Keratinocyte (primary cell): ENCODE measurements at places on chromosomes 2 and 18. TPM values are rescaled to one million over a fixed set of nuclear protein-coding genes. Genes with fewer than 3 reads are reported as not detected.
A peak's percentile ranks its signal among the peaks of the same experiment; 100 is the strongest.

Gene SPDYA
- polyA plus RNA-seq, result 0.15 to 0.37 TPM (median 0.22 TPM) in 3 replicates

Gene TUBA3E
- polyA plus RNA-seq, result not detected in 3 replicates

Gene TMEM182
- polyA plus RNA-seq, result 3.4 to 3.6 TPM (median 3.5 TPM) in 3 replicates

Gene HDAC4
- polyA plus RNA-seq, result 2.5 to 9.7 TPM (median 2.9 TPM) in 3 replicates

Gene MPV17
- 117 to 162 TPM (median 125 TPM) in 3 replicates for polyA plus RNA-seq

Gene EHBP1
- 42.3 to 78.5 TPM (median 59.0 TPM) in 3 replicates for polyA plus RNA-seq

Gene ANKRD30B
- polyA plus RNA-seq, result not detected in 3 replicates

GRCh38 chr2:219592736-219593135, 4.9 kb upstream of the STK11IP start:
- H3K27ac ChIP-seq, result no peak overlapping the region
- no peak for DNase-seq
- peaks cover 5% of the 10 kb centered on the region for H3K4me1 ChIP-seq
- H3K36me3 ChIP-seq, result no peaks in the 10 kb centered on the region

DNA sequence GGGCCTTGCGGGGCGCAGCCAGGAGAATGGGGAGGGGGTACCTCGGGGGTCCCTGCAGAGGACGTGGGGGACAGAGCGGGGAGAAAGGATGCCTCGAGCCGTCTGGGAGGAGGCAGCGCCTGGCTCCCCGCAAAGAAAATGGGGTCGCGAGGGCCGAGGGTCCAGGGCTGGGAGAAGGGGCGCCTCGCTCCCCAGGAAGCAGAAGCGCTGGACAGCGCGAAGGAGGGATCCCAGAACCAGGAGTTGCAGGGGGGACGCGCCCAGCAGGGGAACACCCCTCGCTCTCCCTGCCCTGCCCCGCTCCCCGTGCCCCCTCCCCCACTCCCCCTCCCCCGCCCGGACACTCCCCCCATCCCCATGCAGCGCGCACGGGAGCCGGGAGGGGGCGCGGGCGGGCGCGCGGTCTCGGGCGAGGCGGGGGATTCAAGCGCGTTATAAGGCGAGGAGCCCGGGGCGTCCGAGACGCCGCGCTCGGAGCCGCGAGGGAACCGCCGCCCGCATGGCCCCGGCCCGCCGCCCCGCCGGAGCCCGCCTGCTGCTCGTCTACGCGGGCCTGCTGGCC, at the start of gene ERFE:
TSS of gene ERFE (plus strand) at position 462 of the 562 bp plus-strand sequence. CDS start at position 500, 38 bp downstream.
- H3K4me3 ChIP-seq, result peak within 1 kb of the TSS; percentile 36
- peaks cover 15% of the 10 kb centered on the region for H3K27me3 ChIP-seq
- no peak within 1 kb of the TSS for H3K27ac ChIP-seq
- no peaks in the 10 kb centered on the region for H3K4me1 ChIP-seq
- H3K36me3 ChIP-seq, result no peaks in the 10 kb centered on the region

DNA sequence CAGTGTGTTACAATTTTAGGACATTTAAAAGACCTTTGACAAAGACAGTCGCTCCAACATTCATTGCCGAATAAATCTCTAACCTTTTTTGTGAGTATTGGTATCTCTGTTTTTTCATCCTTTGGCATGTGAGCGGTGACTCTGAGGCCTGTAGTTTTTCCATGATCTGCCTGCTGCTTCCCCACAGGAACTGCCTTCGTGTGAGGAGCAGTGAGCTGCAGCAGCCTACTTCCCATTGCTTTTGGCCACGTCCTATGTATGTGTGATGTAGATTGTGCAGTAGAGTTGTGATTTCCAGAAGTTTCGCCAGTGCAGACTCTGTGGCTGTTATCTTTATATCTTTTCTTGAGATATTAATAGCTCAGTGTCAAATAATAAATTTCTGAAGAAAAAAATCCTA, 79.8 kb downstream of the UGGT1 start:
- peaks cover 18% of the 10 kb centered on the region for H3K36me3 ChIP-seq
- H3K4me1 ChIP-seq, result no peaks in the 10 kb centered on the region
- no peak overlapping the region for H3K27ac ChIP-seq
- DNase-seq, result no peak

GRCh38 chr18:54043484-54044251, 180.8 kb downstream of the MBD2 start:
- H3K4me3 ChIP-seq, result no peak overlapping the region
- H3K27ac ChIP-seq, result no peak overlapping the region
- H3K4me1 ChIP-seq, result no peaks in the 10 kb centered on the region
- DNase-seq, result no peak
- H3K36me3 ChIP-seq, result no peaks in the 10 kb centered on the region
- H3K27me3 ChIP-seq, result no peaks in the 10 kb centered on the region

DNA sequence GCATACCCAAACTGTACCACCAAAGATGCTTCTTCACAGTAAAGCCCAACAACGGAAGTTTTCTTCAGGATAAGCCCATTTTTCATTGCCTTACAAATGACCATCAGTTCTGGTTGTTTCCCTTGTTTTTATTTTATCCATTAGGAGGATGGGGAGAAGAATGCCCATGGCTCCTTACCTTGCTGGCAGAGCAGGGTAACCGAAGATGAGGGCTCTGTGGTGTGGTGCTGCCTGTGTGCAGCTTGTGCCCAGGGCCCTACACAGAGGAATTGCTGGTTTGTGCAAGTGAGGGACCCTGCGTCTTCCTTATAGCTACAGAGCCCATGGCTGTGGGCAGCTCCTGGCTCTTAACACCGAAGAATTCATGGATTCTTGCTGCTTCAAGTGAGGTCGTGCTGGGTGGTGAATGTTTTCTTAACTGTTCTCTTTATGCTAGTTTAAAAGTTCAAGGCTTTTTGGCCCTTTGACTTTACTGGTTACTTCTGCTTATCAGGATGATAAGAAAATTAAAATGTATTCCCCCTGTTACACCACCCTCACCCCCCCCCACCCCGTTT, 110.6 kb downstream of the MAP4K4 start:
- no peaks in the 10 kb centered on the region for H3K27me3 ChIP-seq
- no peak for DNase-seq
- no peak overlapping the region for H3K27ac ChIP-seq
- peaks cover 41% of the 10 kb centered on the region for H3K4me1 ChIP-seq

DNA sequence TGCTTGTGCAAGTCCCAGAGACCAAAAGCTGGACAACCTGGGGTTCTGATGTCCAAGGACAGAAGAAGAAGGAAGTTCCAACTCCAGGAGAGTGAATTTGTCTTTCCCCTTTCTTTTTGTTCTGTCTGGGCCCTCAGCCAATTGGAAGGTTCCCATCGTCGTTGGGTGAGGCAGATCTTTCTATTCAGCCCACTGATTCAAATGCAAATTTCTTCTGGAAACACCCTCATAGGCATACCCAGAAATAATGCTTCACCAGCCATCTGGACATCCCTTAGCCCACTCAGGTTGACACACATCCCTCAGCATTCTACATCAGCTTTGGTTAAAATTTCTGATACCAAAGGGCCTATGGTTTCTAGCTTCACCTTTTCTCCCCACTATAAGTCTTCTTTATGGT, 156.5 kb downstream of the SP3 start:
- no peak for DNase-seq
- no peak overlapping the region for H3K27ac ChIP-seq
- H3K4me3 ChIP-seq, result no peak overlapping the region
- H3K36me3 ChIP-seq, result no peaks in the 10 kb centered on the region
- H3K4me1 ChIP-seq, result no peaks in the 10 kb centered on the region

DNA sequence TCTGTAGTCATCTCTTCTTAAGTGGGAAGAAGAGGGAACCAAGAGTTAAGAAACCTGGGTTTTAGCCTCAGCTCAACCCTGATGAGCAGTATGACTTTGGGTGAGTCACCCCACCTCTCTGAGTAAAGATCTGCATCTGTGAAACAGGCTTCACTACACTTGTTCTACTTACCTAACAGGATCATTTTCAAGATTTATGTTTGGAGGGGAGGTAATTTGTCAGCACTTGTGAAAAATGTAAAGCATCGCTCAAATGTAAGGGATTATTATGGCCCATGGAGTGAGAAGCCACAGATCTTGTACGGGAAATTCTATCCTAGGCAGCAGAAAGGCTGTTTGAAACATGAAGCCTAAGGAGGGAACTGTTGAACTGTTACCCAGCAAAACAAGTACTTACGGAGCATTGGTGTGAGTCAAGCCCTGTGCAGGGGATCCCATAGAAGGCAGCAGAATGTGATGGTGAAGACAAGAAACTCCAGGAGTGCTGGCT, 160.6 kb downstream of the PRKCE start:
- peaks cover 3% of the 10 kb centered on the region for H3K27me3 ChIP-seq
- H3K4me3 ChIP-seq, result no peak overlapping the region
- no peak for DNase-seq
- no peaks in the 10 kb centered on the region for H3K36me3 ChIP-seq
- H3K27ac ChIP-seq, result no peak overlapping the region
- peaks cover 5% of the 10 kb centered on the region for H3K4me1 ChIP-seq

GRCh38 chr2:15867194-15868171, 72.9 kb upstream of the MYCN start:
- H3K4me1 ChIP-seq, result no peaks in the 10 kb centered on the region
- no peaks in the 10 kb centered on the region for H3K27me3 ChIP-seq
- no peak for DNase-seq
- no peaks in the 10 kb centered on the region for H3K36me3 ChIP-seq
- H3K27ac ChIP-seq, result no peak overlapping the region

- DNase-seq, result peak; percentile 67
- peaks cover 43% of the 10 kb centered on the region for H3K4me1 ChIP-seq
- H3K36me3 ChIP-seq, result no peaks in the 10 kb centered on the region
These were observed 4.9 kb upstream of the ST3GAL5 start for GRCh38 chr2:85893428-85894258.

- no peaks in the 10 kb centered on the region for H3K27me3 ChIP-seq
- peaks cover 6% of the 10 kb centered on the region for H3K4me1 ChIP-seq
- H3K4me3 ChIP-seq, result no peak overlapping the region
These were observed 30.6 kb downstream of the PTGR3 start for GRCh38 chr18:75178376-75178775.

GRCh38 chr2:150046211-150046610, 441.3 kb downstream of the RND3 start:
- no peak overlapping the region for H3K4me3 ChIP-seq
- H3K27me3 ChIP-seq, result no peaks in the 10 kb centered on the region
- no peak overlapping the region for H3K27ac ChIP-seq
- H3K4me1 ChIP-seq, result peaks cover 3% of the 10 kb centered on the region
- no peaks in the 10 kb centered on the region for H3K36me3 ChIP-seq

DNA sequence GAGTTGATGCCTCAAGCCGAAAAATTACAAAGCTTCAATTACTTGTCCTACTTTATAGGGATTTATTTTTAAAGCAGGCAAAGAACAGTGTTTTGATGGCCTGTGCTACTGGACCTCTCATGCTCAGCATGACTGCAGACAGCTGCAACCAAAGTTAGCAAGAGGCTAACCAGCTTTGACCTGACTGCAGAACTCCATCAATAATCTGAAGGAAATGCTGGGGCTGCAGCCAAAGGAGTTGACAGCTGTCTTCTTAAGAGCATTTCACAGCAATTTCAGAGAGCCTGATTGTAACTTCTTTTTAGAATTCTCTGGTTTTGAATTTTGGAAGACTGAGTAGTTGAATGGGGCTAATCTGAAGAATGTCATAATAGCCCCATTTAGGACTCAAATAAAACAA, 46.5 kb upstream of the SESTD1 start:
- H3K27ac ChIP-seq, result no peak overlapping the region
- no peaks in the 10 kb centered on the region for H3K36me3 ChIP-seq
- DNase-seq, result no peak

DNA sequence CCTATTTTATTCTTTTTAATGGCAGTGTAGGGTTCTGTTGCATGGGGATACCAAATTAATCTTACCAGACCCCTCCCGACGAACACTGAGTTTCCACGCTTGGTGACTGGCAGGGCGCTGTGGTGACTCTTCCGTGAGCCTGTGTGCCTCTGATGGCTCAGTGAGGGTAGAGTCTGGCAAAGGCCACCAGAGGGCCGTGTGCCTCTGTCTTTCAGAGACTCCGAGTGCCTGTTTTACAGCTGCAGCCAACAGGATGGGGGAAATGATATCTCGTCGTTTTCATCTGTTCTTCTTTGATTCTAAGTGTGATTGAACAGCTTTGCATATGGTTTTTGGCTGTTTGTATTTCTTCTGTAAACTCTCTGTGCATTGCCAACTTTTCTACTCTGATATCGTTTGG, 99.8 kb downstream of the ZNF236 start:
- no peak for DNase-seq
- no peaks in the 10 kb centered on the region for H3K27me3 ChIP-seq
- H3K4me1 ChIP-seq, result no peaks in the 10 kb centered on the region
- H3K4me3 ChIP-seq, result no peak overlapping the region

- H3K4me1 ChIP-seq, result peaks cover 14% of the 10 kb centered on the region
- H3K27me3 ChIP-seq, result peaks cover 19% of the 10 kb centered on the region
- H3K36me3 ChIP-seq, result no peaks in the 10 kb centered on the region
These were observed 3.0 kb downstream of the NEURL3 start for GRCh38 chr2:96501886-96502810.

DNA sequence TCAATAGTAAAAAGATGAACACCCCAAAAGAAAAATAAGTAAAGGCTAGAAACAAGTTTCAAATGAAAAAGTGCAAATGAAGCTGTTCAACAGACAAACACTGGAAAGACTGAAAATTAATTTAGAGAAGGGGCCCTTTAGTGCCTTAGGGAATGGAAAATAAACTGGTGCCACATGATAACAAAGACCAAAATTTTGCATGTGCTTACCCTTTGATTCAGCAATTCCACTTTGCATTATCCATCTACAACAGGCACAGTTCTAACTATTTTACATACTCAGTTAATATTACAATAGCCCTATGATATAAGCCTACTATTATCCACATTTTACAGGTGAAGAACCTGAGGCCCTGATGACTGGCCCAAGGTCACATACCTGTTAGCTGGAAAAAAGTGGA, 183.9 kb downstream of the NBAS start:
- no peaks in the 10 kb centered on the region for H3K27me3 ChIP-seq
- no peaks in the 10 kb centered on the region for H3K4me1 ChIP-seq
- DNase-seq, result no peak
- H3K4me3 ChIP-seq, result no peak overlapping the region
- no peak overlapping the region for H3K27ac ChIP-seq

DNA sequence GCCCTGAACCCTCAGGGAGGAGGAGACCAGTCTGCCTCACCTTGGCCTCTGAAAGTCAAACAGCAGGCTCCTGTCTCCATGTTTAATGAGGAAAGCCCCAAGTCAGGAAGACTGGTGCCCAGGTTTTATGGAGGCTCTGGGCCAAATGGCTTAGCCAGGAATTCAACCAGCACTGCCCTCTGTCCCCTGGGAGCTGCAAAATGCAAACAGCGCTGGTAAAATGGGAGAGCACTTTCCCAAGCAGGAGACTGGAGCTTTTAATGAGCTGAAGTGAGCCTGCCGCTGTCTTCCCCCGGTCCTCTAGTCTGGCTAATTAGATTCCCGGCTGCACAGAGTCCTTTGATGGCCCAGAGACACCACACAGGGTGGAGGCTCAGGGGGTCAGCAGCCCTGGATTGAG, 276.0 kb upstream of the TRIB2 start:
- no peaks in the 10 kb centered on the region for H3K4me1 ChIP-seq
- no peak for DNase-seq
- no peaks in the 10 kb centered on the region for H3K36me3 ChIP-seq

GRCh38 chr2:229137066-229137465, 134.0 kb downstream of the PID1 start:
- H3K36me3 ChIP-seq, result no peaks in the 10 kb centered on the region
- no peak overlapping the region for H3K27ac ChIP-seq
- H3K4me1 ChIP-seq, result peaks cover 4% of the 10 kb centered on the region
- H3K27me3 ChIP-seq, result no peaks in the 10 kb centered on the region

GRCh38 chr2:84055816-84056215, 403.3 kb downstream of the SUCLG1 start:
- peaks cover 2% of the 10 kb centered on the region for H3K4me1 ChIP-seq
- DNase-seq, result no peak
- H3K36me3 ChIP-seq, result no peaks in the 10 kb centered on the region
- no peaks in the 10 kb centered on the region for H3K27me3 ChIP-seq

GRCh38 chr2:126822921-126823320, 75.8 kb upstream of the TEX51 start:
- H3K4me3 ChIP-seq, result no peak overlapping the region
- H3K27me3 ChIP-seq, result no peaks in the 10 kb centered on the region
- H3K27ac ChIP-seq, result no peak overlapping the region
- H3K4me1 ChIP-seq, result no peaks in the 10 kb centered on the region
- DNase-seq, result no peak
